ENCODE measurements at places on chromosomes 3 and 15.

- no peak for DNase-seq
These were observed 57.7 kb downstream of the IQSEC1 start for GRCh38 chr3:13015286-13016082.

- no peak for DNase-seq
These were observed 430 bp downstream of the SLCO2A1 start for GRCh38 chr3:134029256-134029733.

GRCh38 chr3:111035316-111035715 lies 36.3 kb upstream of the NECTIN3 start:
- DNase-seq = no peak

DNA sequence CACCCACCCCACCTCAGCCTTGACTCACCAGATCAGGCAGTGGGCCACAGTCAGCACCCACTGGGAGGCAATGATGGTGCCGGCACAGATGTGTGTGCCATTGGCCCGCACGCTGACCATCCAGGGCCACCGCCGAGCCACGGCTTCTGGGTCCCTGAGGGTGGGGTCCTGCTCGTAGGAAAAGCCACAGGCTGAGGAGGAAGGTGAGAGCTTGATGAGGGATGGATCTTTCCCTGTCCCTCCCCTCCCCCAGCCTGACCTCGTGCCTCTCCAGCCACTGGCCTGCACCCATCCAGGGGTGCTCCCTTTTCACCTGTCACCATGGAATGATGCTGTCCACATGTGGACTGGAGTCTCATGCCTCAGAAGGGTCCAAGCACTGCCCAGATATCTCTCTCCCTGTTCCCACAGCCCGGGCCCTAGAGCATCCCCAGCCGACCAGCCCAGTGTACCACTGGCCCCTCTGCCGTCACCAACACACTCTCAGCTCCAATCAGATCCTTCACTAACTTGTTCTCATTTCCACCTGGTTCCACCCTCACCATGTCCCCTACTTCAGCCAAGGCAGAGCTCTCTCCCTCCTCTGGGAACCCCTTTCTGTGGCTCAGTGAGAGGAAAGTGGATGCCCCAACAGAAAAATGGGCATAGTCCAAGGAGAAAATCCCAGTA lies 2.0 kb downstream of the PRSS50 start:
- DNase-seq = no peak

GRCh38 chr3:81910244-81910852 lies 148.9 kb upstream of the GBE1 start:
- DNase-seq = no peak

DNA sequence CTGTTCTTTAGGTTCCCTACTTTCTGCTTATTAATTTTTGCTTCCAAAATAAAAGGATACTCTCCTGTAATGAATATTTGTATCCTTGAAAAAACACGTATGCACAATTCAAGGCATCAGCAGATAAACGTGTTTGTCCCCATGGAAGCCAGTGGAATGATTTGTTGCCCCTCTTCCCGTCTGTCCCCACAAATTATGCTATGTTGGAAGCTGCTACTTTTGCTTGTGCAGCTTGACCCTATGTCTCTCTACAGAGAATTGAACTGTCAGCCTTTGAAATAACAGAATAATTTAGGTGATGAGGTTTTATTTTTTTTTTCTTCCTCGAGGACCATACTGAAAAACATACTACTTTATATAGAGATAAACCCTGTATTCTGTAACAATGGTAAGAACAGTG lies 401.5 kb upstream of the GOLIM4 start:
- no peak for DNase-seq
